ENCODE measurements at places on chromosomes 6 and 20.

DNA sequence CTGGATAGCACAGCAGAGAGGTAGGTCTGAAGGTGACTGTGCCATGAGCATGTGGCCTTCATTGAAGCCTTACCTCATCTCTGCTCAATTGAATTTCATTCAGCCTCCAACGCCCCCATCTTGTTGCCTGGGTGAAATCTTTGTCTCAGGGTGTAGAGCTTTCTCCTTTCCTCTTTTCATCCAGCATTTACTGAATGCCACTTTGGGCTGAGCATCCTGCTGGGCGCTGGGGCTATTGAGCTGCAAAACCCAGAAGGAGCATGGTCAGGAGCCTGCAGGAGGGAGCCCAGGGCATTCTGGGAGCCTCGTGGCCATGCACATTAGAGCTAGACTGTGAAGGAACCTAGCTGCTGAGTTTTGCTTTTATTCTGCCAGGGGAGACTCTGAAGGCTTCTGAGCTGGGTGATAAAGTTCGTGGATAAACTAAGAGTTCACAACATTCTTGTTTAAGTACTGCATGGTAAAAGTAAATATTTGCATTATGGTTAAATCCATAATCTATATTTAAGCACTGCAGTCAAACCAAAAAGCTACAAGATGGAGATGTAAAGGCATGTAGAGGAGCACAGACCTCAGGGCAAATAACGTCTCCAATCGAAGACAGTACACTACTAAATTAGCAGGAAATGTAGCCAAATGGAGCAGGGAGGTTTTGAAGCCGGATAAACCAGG lies 13.2 kb upstream of the ASXL1 start:
- DNase-seq, result no peak

DNA sequence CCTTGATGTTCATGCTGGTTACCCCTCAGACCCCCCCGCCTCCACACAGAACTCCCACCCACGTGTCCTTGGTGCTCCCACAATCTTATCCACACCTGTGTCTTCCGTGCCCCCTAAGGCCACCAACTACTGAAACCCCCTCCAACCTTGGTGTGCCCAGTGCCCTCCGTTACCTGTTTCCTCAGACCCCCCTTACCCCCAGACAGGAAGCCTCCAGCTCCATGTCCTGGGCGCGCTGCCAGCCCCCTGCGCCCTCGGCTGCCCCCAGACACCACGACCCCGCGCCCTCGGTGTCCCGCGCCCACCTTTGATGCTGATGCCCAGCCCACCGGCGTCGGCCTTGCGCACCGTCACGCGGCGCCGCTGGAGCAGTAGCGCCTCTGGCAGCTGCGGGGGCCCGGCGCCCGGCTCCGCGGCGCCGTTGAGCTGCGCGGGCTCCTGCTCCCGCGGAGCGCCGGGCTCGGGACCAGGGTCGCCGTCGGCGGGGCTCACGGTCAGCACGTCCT lies 504 bp downstream of the SNTA1 start:
- DNase-seq, result no peak

DNA sequence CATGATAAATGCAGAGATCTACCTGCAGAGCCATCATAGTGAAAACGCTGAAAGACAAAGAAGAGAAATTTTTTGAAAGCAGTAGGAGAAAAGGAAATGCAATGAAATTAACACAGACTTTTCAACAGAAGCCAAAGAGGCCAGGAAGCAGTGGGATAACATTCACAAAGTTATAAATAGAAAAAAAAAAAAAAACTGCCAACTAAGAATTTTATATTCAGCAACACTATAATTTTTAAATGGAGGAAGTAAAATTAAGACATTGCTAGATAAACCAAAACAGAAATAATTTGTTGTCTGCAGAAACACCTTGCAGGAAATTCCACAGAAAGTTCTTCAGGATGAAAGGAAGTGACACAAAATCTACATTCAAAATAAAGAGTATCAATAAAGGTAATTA lies 591.5 kb upstream of the ID4 start:
- no peak for DNase-seq

DNA sequence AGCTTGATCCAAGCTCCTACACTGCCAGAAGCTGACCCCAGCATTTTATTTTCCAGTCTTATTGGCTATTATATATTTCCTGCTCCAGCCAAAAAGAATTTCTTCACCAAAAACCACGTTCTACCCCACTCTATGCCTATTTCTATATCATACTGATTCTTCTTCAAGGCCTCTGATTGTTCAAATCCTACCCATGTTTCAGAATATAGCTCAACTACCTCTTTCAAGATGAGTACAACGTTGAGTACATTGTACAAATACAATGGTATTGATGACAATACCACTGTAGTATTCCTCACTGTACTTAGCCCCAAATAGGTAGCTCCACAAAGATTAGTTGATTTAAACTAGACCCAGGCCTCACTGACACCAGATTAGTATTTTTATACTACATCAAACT lies 31.0 kb downstream of the ASCC3 start:
- no peak for DNase-seq

GRCh38 chr6:10847684-10848083 lies 9.3 kb upstream of the MAK start:
- no peak for DNase-seq

GRCh38 chr6:71444222-71444621 lies 155.6 kb downstream of the OGFRL1 start:
- DNase-seq, result no peak

DNA sequence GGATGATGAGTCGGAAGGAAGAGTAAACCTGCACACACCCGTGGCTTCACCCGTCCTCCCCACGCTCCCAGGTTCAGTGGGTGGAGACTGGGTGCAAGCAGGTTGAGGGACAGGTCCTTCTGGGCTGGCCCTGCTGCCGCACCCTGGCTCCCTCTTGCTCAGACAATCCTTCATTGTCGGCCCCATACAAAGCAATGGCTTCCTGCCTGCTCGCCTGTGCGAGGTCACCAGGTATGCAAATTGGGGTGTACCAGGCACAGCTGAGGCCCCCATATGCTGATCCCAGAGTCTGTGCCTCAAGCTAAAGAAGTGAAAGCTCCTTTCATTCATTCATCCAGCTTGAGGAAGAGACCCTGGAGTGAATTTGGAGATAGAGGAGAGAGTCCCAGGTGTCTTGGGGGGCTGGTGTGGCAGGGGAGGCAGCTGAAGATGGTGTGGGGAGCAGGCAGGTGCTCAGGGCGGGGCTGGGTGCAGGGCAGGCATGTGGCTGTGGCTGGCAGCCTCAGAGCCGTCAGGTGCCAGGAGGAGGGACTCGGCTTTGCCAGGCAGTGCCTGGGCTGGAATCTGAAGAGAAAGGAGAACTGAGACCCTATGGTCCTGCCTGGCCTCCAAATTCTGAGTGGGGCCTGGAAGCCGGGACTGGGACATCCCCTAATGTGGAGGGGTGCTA lies 4.7 kb downstream of the SLCO4A1 start:
- no peak for DNase-seq

GRCh38 chr6:168097221-168097620 lies 18.2 kb upstream of the FRMD1 start:
- no peak for DNase-seq

GRCh38 chr20:25544734-25545133 lies 40.6 kb downstream of the NINL start:
- DNase-seq, result no peak

DNA sequence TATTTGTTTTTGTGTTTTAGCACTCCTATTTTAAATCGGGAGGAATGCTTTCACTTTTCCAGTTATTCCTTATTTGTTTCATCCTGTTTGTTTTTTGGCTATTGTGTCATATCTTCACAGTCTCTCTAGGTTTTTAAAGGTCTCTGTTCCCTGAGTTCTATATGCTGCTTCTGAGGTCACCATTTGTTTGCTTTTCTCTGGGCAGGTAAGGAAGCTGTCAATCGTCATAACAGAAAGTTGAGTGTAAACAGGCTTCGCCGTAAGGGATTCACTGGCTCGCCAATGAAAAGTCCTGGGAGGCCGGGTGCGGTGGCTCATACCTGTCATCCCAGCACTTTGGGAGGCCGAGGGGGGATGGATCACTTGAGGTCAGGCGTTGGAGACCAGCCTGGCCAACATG lies 48.7 kb upstream of the RPS6KA2 start:
- no peak for DNase-seq

DNA sequence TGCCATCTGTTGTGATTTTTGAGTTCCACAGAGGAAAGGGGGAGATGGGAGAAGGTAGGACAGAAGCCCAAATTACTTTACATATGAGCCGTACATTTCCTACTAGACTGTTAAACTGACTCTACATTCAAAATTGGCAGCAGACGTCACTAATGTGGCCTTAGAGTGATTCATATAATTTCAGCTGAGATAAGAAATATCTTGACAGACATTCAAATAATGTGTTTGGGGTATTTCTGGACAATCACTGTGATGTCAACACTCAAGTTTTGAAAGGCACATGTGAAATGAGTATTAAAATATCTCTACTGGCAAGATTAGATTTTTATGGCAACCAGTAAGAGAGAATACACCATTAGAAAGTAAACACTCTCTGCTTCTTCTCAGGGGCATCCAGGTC lies 104.0 kb downstream of the MTFR2 start:
- DNase-seq, result no peak

Measured in NCI-H1417 treated with DMSO at 0.1 percent for 48 hours (cell line).